ENCODE measurements at places on chromosomes 5 and 9. TPM values are rescaled to one million over a fixed set of nuclear protein-coding genes. Genes with fewer than 3 reads are reported as not detected.
A peak's percentile ranks its signal among the peaks of the same experiment; 100 is the strongest.

The FAM169A gene
- 3.2 TPM for total RNA-seq

The SAPCD2 gene
- 1.9 TPM for total RNA-seq

DNA sequence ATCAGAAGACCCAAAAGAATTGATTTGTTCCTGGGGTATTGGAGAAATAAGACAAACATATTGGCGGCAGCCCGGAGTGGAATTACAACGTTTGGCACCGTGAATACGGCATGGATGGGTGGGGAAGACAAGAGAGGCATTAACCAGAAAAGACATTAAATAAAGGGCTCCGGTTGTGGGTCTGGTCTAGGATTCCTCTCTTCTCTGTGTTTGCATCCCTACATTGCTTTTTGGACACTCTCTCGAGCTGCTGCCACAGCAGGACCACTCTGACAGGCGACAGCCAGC is 138.7 kb upstream of the PALM2AKAP2 start:
- no peak for DNase-seq

- DNase-seq: no peak
These were observed 1352.6 kb upstream of the NUDT12 start for GRCh38 chr5:104915226-104915625.

The FGF1 gene
- total RNA-seq: 1.8 TPM

The PCDHGC4 gene
- 2.0 TPM for total RNA-seq

The CSF2 gene
- total RNA-seq: not detected

The SLCO4C1 gene
- 0.29 TPM for total RNA-seq

- DNase-seq: peak; percentile 40
These were observed 35.2 kb downstream of the SH3PXD2B start for GRCh38 chr5:172418862-172419814.

GRCh38 chr9:96554326-96554725 is 65.3 kb downstream of the CDC14B start:
- no peak for DNase-seq

DNA sequence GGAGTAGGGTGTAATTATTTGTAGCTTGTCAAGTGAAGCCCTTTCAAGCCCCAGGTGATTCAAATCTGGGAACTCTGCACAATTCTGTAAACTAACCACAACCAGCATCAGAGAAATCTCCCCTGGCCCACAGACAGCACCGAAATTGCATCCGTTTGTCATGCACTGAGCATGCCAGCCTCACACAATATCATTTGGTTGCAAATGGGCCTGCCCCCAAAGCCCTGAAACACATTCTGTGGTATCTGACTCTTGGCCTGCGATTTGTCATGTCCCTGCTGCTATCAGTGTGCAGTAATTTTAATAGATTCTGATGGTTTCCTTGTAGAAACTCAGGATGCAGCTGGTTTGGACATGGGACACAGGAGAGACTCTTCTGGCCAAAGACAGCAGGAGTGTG is 35.3 kb downstream of the SNX24 start:
- DNase-seq: peak; percentile 85

DNA sequence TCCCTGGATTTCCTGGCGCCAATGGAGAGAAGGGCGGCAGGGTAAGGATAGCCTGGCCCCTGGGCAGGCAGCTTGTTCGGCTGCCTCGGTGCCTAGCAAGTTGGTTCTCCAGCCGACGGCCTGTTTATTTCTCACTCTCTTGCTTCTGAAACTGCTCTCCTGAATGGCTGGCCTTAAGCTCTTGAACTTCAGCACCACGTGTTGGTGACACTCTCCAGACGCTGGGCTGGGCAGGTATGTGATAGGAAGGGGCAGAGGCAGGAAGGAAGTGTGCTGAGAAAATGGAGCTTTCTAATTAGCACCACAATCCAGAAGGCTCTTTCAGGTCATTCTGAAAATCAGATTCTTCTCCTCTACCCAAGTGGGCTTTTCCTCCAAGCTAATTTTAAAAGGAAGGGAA is 91.4 kb upstream of the FCN2 start:
- no peak for DNase-seq

DNA sequence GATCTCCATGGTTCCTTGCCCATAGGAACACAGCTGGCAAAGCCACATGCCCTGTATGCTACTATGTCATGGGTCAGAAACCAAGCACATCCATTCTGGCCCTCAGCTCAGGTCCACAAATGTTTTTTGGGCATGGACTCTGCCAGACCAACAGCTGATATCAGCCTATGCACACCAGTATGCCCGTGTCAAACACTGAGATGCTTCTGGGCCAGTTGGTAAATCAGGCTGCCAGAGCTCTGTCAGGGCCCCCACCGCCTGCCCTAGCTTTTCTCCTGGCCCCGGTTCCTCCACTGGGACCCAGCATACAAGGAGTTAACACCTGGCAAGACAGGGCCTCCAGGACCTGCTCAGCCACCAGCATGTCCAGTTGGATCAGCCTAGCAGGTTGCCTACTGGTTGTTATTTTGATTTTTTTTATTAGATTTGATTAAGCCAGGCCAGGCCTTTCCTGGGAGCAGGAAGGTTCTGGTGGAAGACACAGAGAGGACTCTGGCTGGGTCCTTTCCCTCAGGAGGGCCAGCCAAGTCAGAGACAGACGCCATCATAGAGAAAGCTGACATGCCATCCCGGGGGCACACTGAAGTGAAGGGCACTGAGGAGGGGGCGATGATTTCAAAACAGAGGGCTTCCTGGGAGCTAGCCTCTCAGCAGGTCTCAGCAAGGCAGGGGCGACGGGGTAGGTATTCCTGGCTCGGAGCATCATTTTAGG is 65.8 kb downstream of the TSTD2 start:
- peak; percentile 68 for DNase-seq

The SLC6A19 gene
- 0.31 TPM for total RNA-seq

- no peak for DNase-seq
These were observed 17.1 kb downstream of the CTNNA1 start for GRCh38 chr5:138770291-138770690.

The MYOZ3 gene
- 0.40 TPM for total RNA-seq

The SPTAN1 gene
- total RNA-seq: 519 TPM

- peak; percentile 63 for DNase-seq
These were observed 684.0 kb upstream of the ACO1 start for GRCh38 chr9:31700252-31701045.

- no peak for DNase-seq
These were observed 18.8 kb downstream of the UGCG start for GRCh38 chr9:111915425-111915758.

- DNase-seq: no peak
These were observed 6.2 kb downstream of the SLC45A2 start for GRCh38 chr5:33978306-33978705.

DNA sequence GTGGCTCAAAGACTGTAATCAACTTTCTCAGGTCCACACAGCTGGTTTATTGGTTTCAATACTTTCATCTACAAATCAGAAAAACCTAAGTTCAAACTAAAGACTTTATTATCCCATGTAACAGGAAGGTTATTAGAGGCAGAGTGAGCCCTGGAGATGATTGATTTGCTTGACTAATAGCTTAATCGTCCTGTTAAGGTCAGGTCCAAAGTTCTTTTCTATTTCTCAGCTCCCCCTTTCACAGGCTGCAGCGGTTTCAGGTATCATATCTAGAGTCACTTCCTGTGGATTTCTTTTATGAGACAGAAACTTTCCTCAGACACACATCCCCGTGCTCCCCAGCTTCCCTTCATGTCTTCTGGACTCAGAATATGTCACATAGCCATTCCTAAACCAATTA is 166.4 kb downstream of the PRELID2 start:
- no peak for DNase-seq

GRCh38 chr9:81782313-81782995 is 93.1 kb upstream of the TLE1 start:
- no peak for DNase-seq

The GMCL2 gene
- total RNA-seq: not detected

- DNase-seq: no peak
These were observed 42.6 kb downstream of the ARHGEF28 start for GRCh38 chr5:73668486-73669111.

- DNase-seq: no peak
These were observed 285.6 kb downstream of the FANCC start for GRCh38 chr9:95031711-95032461.

DNA sequence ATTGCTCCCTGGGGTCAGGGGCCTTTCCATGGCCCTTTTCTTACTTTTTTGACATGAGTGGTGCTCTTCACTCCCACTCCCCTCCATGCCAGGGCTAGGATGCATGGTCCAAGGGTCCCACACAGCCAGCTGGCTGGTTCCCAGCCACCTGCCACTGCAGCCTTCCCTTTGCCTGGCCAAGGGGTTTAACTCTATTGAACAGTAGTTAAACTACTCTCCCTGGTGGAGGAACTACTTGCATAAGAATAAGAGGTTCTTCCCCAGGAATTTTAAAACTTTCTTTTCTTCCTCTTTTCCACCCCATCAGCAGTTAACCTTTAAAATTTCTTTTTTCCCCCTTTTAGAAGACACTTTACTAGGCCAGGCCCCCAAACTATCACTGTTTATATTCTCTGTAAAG is 1532.8 kb upstream of the ACO1 start:
- no peak for DNase-seq

The SLC4A9 gene
- total RNA-seq: not detected

GRCh38 chr5:166540156-166540555 is 1751.3 kb upstream of the WWC1 start:
- no peak for DNase-seq

DNA sequence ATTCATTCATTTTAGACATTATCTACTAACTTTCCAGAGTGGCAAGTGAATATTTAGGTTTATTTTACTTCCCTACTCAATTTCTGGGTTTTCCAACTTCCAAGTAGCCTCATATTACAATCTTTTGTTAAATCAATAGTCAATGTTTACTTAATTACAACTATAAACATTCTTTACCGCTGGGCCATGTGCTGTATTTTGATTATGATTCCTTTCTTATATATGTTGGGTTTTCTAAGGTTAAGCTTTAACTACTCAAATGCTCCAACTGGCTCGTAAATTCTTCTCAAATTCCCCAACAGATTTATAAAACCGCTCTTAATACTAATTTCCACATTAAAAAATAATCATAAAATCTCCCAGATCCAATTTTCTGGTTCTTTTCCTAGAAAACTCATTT is 110.1 kb upstream of the ABCA1 start:
- no peak for DNase-seq

DNA sequence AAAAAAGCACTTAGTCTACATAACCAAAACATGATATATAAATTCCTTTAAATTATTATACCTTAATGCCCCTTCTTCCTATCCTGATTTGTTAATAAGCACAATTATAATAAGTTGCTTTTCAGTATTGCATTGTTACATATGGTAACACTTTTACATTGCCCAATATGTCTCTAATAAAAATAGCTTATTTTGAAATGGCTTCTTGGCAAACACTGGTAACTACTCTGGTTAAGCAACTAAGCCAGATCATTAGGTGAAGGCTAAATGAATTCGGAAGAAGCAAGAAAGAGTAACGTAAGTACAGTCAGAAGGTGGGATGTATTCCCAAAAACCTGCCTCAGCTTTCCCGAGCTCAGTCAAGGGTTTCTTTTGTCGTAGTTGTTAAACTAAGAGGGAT is 85.3 kb downstream of the TTC39B start:
- no peak for DNase-seq

The PCDHA6 gene
- total RNA-seq: not detected

- DNase-seq: no peak
These were observed 126.0 kb upstream of the ACO1 start for GRCh38 chr9:32258482-32258881.

The PCDHGA10 gene
- total RNA-seq: 32.1 TPM

The ZNF608 gene
- 41.1 TPM for total RNA-seq

The MVB12B gene
- total RNA-seq: 4.9 TPM

DNA sequence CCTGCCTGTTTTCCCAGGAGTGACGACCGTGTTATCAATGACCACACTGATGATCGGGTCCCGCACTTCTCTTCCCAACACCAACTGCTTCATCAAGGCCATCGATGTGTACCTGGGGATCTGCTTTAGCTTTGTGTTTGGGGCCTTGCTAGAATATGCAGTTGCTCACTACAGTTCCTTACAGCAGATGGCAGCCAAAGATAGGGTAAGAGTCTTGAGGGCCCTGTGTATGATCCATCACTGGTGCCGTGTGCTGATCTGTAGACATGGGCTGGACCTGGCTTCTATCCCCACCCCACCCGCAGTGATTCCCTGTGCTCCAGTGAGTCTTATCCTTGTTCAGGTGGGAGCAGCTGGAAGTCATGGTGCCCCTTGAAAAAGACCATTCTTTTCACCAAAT is 26.0 kb downstream of the GABRP start:
- no peak for DNase-seq

DNA sequence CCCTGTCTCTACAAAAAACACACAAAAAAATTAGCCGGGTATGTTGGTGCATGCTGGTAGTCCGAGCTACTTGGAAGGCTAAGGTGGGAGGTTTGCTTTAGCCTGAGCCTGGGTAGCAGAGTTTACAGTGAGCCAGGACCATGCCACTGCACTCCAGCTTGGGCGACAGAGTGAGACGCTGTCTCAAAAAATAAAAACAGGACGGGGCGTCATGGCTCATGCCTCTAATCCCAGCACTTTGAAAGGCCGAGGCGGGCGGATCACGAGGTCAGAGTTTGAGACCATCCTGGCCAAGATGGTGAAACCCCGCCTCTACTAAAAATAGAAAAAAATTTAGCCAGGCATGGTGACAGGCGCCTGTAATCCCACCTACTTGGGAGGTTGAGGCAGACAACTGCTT is 40.3 kb downstream of the UBE2D2 start:
- DNase-seq: no peak

DNA sequence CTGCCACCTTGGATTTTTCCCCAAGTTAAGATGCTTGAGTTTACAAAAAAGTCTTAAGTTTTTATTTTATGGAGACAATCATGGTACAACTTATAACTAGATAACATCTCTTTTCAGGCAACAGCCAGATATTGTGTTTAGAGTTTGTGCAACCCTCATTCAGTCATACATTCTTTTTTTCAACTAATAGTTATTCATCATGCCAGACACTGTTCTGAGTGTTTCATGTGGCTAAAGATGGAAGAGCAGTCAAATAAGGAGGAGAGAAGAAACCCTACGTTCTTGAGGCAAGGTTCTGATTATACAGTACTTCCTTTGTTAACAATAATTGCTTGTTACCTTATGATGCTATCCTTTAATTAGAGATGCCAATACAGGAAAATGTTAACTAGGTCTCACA is 42.1 kb upstream of the ZNF462 start:
- no peak for DNase-seq

DNA sequence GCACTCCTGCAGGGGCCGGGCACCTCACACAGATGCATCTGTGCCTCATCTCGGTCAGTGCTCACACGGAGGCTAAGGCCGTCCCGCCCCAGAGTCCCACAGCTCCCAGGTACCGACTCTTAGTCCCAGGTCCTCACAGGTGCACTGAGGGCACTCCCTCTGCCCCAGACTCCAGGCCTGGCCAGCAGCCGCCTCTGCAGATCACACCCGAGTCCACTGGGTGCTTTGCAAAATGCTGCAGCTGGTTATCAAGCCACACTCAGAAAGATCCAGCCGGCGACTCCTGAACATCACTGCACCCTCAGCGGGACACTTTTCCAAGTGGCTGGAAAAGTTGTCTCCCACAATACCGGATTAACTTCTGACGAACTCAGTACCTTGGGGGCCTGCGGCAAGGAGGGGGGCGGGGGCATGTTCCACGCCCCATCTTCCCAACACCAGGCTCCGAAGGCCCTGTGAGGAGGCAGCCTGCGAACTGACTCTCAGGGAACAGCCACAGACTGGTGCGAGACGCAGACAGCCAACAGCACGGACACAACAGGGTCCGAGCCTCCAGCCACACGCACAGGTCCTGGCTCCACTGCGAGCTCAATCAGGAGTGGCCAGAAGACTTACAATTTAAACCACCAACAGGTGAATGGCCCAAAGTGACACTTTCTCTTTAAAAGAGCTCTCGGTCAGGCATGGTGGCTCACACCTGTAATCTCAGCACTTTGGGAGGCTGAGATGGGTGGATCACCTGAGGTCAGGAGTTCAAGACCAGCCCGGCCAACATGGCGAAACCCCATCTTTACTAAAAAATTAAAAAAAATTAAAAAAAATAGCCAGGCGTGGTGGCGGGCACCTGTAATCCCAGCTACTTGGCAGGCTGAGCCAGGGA is 4.0 kb downstream of the BRD3 start:
- no peak for DNase-seq
